ENCODE measurements at places on chromosomes 16 and 17.
A peak's percentile ranks its signal among the peaks of the same experiment; 100 is the strongest.

- no peak for DNase-seq
These were observed 64.2 kb upstream of the CACNG3 start for GRCh38 chr16:24191876-24192402.

DNA sequence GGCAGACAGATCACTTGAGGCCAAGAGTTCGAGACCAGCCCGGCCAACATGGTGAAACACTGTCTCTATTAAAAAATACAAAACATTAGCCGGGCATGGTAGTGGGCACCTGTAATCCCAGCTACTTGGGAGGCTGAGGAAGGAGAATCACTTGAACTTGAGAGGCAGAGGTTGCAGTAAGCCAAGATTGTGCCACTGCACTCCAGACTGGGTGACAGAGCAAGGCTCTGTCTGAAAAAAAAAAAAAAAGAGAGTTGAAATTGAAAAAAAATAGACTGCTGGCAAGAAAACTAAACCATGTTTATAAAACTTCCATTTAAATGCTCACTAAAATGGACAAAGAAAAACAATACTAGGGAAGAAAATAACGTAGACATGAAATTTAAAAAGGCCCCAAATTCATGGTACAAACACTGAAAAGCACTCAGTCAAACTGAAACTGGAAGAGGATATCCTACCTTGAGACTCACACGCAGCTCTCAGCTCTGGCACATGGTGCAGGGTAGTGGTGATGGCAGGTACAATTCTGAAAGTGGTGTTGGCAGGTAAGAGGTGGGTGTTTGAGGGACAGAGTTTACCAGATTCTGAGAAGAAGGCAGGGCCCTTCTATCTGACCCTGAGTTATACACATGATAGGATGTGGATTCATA lies 19.3 kb downstream of the CNTROB start:
- no peak for DNase-seq

GRCh38 chr16:27571433-27572326 lies 21.7 kb downstream of the KATNIP start:
- DNase-seq = no peak

GRCh38 chr17:66996926-66997325 lies 32.4 kb downstream of the CACNG4 start:
- no peak for DNase-seq

DNA sequence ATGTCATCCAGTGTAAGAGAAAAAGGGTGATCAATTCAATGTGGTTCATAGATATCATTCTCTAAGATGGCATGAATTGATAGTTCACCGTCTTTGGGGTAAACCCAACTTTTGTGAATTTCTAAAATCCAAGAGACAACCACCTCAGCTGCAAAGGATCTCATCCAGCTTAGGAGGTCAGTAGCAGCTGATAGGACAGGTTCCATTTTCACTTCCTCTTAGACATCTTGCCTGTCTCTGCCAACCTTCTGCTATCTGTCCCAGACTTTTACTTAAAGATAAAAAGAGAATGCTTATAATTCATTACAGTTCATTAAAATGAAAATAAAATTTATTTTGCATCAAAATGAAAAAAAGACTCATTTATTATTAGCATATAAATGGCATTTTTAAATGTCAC lies 468.2 kb downstream of the XYLT1 start:
- no peak for DNase-seq

- no peak for DNase-seq
These were observed 16.9 kb upstream of the TNFRSF13B start for GRCh38 chr17:16988749-16989229.

- no peak for DNase-seq
These were observed 131.3 kb upstream of the IRX6 start for GRCh38 chr16:55192734-55193133.

DNA sequence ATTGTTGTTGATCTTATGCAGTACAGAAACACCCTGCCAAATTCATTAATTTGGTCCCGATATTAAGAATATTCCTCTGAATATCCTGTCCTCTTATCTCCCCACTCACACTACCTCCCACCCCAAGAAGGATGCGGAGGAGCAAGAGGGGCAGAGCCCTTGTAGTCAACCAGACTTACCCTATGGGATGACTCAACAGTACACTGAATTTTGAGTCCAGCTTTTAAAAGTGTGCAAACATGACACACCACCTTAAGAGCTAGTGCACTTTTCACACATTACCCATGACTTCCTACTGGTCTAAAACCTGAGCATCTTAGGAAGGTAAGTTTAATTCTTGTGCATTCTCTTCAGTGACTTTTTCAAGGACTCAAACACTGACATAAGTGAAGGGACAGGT lies 9.5 kb downstream of the USP22 start:
- no peak for DNase-seq

GRCh38 chr16:57758331-57759117 lies 23.0 kb downstream of the KATNB1 start:
- DNase-seq = no peak

- DNase-seq = no peak
These were observed 154.4 kb downstream of the FOXL1 start for GRCh38 chr16:86732621-86733295.

- no peak for DNase-seq
These were observed 34.5 kb downstream of the NACA2 start for GRCh38 chr17:61556224-61557188.

DNA sequence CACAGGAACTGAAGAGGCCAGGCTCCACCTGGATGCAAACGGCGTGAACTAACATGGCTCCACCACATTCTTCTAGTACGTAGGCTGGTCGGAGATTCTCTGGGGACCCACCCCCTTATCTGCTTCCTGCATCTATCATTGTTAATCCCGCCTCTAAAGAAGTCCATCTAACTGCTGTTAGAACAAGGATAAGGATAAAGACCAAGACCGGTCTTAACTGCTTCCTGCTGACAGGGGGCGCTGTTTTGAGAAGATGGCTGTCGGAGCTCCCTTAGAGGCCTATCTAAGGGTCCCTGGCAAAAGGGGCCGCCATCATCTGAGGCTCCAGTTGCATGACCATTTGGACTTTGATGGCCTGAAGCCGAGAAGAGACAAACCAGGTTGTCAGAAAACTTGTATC lies 25.8 kb upstream of the TNFSF12 start:
- DNase-seq = no peak

DNA sequence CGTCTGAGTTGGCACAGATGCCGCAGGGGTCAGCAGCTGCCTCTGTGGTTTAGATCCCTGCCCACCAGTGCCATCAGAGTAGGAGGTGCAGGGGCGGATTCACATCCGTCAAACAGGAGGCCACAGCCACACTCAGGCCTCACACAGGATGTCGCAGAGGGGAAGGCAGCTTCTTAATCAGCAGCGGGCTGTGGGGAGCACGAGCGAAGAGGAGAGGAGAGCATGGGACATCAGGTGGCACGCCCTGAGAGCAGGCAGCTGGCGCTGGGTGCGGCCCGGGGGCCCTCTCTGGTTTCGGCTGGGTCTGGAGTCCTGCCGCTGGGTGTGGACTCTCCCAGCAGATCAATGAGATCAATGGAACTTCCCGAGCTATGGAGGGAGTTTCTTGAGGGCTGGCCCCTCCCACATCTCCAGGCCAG lies 9.6 kb downstream of the LLGL2 start:
- no peak for DNase-seq

GRCh38 chr16:65120831-65121721 lies 787 bp downstream of the CDH11 start:
- DNase-seq = no peak

DNA sequence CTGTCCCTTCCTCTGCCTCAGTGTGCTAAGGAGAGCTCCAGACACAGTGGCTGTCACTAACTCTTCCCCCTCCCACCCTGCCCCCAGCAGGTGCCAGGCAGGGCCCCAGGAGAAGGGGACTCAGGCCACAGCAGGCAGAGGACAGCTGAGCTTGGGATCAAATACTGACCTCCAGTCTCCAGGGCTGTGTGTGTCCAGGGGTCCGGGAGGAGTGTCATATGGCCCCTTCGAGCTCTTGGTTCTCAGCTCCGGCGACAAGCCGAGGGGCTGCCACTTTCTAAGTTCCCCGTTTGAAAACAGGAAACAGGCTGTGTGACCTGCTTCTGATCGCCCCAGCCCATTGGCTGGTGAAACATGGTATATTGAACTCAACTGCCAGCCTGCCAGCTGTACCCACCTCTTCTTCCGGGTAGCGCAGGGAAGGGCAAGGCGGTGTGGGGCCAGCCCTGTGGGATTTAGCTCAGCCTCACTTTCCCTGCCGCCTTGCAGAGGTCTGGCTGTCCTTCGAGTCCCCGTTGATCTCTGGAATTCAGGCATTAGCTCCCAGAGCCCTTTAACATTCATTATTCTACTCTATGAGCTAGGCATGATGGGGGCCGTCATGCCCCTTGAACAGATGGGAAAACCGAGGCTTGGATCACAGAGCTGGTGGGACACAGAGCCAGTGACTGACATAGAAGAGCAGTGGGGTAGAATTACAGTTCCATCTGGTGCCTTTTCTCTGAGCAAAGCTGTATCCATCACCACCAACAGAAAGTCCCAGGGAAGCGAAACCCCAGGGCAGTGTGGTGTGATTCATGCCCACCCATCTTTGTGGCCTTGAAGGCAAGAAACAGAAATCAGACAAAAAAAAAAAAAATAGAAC lies at the start of gene SNX20:
Gene SNX20 (minus strand): TSS at position 292 of the 865 bp plus-strand sequence. CDS start 3,786 bp downstream, outside the sequence.
- no peak for DNase-seq

DNA sequence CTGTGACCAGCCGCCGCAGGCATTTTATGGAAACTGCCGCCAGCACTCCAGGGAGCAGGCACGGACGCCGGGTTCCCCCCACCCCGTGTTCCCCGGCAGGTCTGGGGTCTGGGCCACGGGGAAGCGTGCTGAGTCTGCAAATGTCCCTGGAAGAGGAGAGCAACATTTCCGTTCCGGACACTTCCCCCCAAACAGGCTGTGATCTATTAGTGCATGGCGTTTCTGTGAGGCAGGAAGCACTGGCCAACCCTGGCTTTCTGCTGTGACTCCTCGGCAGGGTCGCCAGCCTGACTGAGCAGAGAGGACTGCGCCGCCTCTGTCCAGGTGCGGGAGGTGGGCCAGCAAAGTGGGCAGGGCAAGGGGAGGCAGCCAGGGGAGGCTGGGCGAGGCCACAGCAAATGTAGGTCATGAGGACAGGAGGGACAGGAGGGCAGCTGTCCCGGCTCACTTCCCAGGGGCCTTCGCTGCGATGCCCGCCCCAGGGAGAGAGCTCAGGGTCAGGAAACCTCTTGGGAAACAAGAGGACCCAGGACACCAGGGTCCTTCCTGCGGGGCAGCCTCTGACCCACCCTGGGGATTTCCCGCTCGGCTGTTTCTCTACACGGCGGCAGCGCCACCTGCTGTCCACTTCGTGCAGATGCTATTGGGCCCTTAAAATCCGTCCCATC lies 9.5 kb downstream of the FOXF1 start:
- DNase-seq = no peak

- DNase-seq = no peak
These were observed 52.3 kb upstream of the LGALS9 start for GRCh38 chr17:27578718-27579085.

GRCh38 chr16:85190572-85190971 lies 78.3 kb upstream of the CIBAR2 start:
- DNase-seq = no peak

DNA sequence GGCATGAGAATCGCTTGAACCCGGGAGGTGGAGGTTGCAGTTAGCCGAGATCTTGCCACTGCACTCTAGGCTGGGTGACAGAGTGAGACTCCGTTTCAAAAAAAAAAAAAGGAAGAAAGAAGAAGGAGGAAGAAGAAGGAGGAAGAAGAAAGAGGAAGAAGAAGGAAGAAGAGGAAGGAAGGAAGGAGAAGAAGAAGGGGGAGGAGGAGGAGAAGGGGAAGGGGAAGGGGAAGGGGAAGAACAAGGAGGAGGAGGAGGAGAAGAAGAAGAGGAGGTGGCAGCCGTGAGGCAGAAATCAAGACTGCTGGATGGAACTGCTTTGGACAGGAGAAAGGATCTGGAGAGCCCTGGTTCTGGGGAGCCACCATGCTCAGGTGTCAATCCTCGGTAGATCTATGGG lies 29.7 kb upstream of the PEMT start:
- no peak for DNase-seq

- DNase-seq = no peak
These were observed 47.0 kb upstream of the CDRT4 start for GRCh38 chr17:15514469-15514868.

GRCh38 chr16:86338403-86339115 lies 171.8 kb upstream of the FOXF1 start:
- DNase-seq = no peak

- no peak for DNase-seq
These were observed 45.3 kb downstream of the WNT3 start for GRCh38 chr17:46773221-46773605.

GRCh38 chr17:77424585-77425344 lies 284.0 kb downstream of the SEC14L1 start:
- peak; percentile 36 for DNase-seq

GRCh38 chr17:32584792-32585191 lies 98.0 kb downstream of the CDK5R1 start:
- DNase-seq = no peak

GRCh38 chr17:61235001-61235826 lies 164.4 kb upstream of the TBX2 start:
- DNase-seq = no peak

DNA sequence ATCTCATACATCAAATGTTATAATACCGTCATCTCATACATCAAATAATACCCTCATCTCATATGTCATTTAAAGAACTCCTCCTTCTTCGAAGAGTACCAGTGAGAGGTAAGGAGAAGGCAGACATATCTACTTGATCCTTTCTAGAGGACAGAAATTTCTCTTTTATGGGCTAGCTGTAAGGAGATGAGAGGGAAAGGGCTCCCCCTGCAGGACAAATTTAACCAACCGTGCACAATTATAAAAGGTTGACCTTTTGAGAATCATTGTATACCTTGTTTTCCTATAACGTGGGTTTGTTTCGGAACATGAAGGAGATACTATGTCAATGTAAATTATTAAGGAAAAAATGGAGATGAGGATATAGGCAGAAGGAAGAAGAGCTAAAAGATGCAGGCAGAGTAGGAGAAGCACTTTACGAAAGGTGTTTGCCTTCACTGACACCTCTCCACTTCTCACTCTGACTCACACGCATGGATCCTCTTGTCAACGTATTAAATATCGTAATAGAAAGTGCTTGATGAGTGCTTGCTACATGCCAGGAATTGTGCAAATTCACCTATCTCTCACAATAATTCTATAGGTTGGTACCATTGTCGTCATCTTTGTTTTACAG lies 465.9 kb upstream of the ERCC4 start:
- DNase-seq = no peak

DNA sequence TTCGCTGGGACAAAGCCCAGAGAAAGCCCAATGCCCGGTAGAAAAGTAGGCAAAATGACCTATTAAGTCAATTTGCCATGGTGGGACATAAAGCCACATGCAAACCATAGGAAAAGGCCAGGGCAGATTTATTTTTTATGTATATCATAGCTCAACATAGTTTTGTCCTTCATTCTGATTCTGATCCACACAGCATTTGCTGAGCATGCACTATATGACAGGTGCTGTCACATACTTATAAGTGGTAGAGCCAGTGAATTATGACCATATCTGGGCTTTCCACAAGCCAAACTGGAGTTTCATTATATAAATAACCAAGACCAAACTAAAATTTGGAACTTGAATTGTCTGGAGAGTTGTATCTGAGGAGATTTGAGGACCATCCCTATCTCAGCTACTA lies 74.3 kb downstream of the CA10 start:
- no peak for DNase-seq

Data from AG04449 (cell line).